ENCODE measurements at places on chromosomes 7 and 10. TPM values are rescaled to one million over a fixed set of nuclear protein-coding genes. Genes with fewer than 3 reads are reported as not detected.
A peak's percentile ranks its signal among the peaks of the same experiment; 100 is the strongest.

Gene ARHGEF5
- total RNA-seq = 8.4 TPM

DNA sequence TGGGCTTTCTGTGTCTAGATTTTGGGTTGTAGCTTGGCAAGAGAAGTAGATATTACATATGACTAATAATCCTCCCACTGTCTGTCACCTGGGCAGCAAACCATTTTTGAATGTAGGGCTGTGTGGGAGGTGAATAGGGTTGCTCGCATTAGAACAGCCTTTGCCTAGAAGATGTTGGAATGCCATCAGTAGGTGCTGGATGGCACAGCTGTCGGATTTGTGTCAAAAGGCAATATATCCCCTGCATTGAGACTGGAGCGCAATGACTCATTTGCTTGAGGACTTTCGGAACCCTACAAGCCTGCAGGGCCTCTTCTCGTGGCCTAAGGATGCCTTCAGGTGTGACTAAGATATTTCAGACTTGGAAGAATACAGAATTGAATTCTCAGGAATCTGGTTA lies 323.8 kb downstream of the GPR158 start:
- no peak for DNase-seq

DNA sequence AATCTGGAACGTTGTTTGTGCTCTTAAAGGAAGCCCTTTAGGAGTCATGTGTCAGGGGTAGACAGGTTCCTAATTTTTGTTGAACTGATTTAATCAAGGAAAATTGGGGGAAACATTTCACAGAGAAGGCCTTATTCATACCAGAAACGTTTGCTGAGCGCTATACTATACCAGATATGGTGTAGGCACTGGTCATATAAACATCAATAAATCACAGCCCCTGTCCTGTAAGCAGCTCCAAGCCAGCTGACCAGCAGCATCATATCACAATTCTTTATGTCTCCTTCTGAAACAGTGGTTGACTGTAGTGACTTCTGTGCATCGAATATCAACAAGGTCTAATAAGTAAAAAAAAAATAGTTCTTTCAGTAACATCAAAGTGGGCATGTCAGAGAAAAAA lies 1.1 kb downstream of the TMEM178B start:
- DNase-seq = no peak

Gene CASTOR2
- 2.2 TPM for total RNA-seq

GRCh38 chr7:94701555-94701973 lies 45.6 kb upstream of the SGCE start:
- no peak for DNase-seq

Gene TMEM106B
- 21.8 TPM for total RNA-seq

- no peak for DNase-seq
Observed at GRCh38 chr7:35704261-35704660, 9.3 kb upstream of the HERPUD2 start.

Gene PAPSS2
- total RNA-seq = 0.41 TPM

GRCh38 chr10:4109469-4109868 lies 324.5 kb upstream of the KLF6 start:
- DNase-seq = no peak

Gene HACD1
- 0.71 TPM for total RNA-seq

Gene EBLN1
- total RNA-seq = not detected

- DNase-seq = no peak
Observed at GRCh38 chr10:125294109-125294508, 133.7 kb upstream of the CTBP2 start.

Gene PNLIP
- 0.87 TPM for total RNA-seq

Gene UNCX
- total RNA-seq = not detected

- DNase-seq = no peak
Observed at GRCh38 chr7:151327659-151328058, 14.0 kb upstream of the NUB1 start.

Gene UNC5B
- total RNA-seq = 0.26 TPM

Gene GIMAP5
- 50.2 TPM for total RNA-seq

Gene HYAL4
- total RNA-seq = not detected

- no peak for DNase-seq
Observed at GRCh38 chr10:48535416-48536155, 69.3 kb downstream of the ARHGAP22 start.

- DNase-seq = no peak
Observed at GRCh38 chr10:26243351-26243720, 26.8 kb downstream of the GAD2 start.

DNA sequence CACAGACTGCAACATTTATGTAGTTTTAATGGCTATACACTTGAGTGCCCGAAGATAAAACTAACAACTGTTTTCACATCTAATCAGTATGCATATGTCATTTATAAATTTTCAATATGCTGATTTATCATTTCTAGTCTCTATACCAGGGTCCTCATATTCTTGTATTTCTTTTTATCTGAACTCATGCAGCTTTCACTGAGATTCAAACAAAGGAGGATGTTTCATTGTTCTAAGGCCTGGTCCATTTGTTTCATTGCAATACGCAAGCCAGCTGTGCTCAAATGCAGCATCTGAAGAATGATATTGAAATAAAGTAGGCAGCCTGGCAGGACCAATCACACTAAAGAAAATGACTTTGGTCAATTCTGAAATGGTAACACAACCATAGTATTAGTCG lies 31.7 kb downstream of the MAGI2 start:
- DNase-seq = no peak

Gene EGR2
- 121 TPM for total RNA-seq

DNA sequence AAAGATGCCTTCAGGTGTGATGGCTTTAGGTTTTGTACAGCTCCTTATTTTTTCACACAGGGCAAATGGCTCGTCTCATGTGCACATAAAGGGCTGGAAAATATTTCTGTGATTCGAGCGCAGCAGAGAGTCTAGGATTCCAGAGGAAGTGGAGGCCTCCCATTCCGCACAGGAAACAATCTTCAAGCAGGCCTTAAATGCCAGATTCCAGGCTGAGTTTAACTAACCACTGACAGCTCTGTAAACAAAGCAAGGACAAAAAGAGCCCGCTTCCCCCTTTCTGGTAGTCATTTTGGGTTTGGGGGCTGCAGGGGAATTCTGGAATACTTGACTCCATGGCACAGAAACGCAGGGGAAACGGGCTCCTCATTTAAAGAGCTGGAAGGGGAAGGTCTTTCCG lies 87.2 kb downstream of the CALD1 start:
- DNase-seq = no peak

DNA sequence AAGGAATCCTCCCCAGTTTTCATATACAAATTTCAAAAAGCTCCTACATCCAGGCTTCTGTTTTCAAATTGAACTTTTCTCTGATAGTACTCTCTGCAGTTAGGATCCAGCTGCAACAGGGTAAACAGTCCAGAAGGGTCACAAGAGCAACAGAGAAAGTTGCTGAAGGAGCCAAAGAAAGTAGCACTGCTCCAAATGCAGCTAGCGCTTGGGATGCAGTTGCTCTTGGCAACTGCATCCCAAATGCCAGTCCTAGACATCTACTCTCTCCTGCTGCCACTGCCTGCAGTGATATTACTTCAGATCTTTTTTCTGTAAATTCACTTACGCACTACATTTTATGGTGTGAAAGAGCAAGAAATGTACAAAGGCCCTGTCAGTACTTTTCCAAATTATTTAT lies 14.6 kb downstream of the GPR37 start:
- DNase-seq = no peak

Gene IRF5
- total RNA-seq = 4.2 TPM

Gene CNPY1
- total RNA-seq = not detected

Gene OR6V1
- not detected for total RNA-seq

Gene SRGN
- total RNA-seq = 725 TPM

DNA sequence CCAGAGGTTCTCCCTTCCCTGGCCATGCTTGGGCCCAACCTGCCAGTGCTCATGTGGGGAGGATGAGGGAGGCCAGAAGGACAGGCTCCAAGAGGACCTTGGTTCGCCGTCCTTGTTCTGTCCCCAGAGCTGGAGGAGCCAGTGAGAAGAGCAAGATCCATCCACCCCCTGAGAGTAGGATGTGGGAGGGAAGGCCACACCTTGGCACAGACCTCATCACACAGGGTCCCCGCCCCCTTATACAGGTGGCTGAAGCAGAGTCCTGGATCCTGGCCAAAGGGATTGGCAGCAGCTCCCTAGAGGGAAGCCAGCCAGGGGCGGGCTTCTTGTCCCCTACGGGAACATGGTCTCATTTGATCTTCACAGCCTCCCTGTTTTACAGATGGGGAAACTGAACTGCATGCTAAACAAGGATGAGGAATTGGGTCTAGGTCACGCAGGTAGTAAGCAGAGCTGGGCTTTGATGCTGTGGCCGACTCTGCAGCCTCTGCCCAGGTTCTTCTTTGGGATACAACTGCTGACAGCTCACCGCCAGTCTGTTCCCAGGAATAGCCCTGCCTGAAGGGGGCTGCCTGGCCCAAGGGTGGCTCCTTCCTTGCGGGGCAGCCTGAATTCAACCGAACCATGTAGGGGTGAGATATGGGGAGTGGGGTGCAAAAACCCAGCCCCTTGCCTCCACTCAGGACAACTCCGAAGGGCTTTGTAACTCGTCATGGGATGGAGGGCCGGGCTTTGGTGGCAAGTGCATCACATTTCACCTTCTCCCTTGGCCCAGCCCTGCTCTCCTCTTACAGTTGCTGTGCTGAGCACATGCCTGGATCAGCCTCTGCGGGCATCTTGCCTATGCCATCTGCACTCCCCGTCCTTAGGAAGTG lies 62.2 kb upstream of the KDM7A start:
- DNase-seq = no peak

- peak; percentile 12 for DNase-seq
Observed at GRCh38 chr7:108463613-108464012, 7.4 kb upstream of the NRCAM start.

GRCh38 chr10:126022841-126023240 lies 126.5 kb downstream of the FANK1 start:
- DNase-seq = no peak

Gene C10orf53
- not detected for total RNA-seq

Gene WDFY4
- 0.53 TPM for total RNA-seq

- DNase-seq = no peak
Observed at GRCh38 chr7:116582164-116582732, 57.4 kb downstream of the CAV1 start.

Gene PLCE1
- 0.03 TPM for total RNA-seq

GRCh38 chr7:143373255-143373794 lies 7.8 kb upstream of the ZYX start:
- DNase-seq = no peak

- no peak for DNase-seq
Observed at GRCh38 chr10:16116404-16117304, 256.3 kb upstream of the MINDY3 start.

Gene A1CF
- 0.08 TPM for total RNA-seq

DNA sequence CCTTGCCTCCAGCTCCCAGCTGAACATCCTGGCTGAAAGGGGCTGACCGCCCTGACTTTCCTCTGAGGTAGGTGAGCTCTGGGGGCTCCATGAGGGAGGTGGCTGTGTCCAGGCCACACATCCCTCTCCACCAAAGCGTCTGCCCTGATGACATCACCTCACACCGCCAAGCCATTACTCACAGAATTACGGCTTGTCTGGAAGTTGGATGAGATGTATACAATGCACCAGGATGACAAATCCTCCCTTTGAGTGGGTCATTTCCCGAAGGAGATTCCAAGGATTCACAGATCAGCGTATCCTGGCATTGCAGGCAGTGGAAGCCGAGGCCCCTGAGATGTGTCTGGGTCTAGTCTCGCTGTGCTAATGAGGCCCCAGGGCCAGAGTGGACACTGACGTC lies 15.1 kb upstream of the RET start:
- no peak for DNase-seq

Gene LIPJ
- not detected for total RNA-seq

All from activated T-cell treated with anti-CD3 and anti-CD28 coated beads, Interleukin-2, amount 50 U/mL, for 4 hours (primary cell).